Hematopoietic multipotent progenitor cell treated with erythropoietin and hydrocortisone succinate and interleukin-3 and kit ligand, for 6 days (in vitro differentiated cells): ENCODE measurements at places on chromosomes 12 and 14.

DNA sequence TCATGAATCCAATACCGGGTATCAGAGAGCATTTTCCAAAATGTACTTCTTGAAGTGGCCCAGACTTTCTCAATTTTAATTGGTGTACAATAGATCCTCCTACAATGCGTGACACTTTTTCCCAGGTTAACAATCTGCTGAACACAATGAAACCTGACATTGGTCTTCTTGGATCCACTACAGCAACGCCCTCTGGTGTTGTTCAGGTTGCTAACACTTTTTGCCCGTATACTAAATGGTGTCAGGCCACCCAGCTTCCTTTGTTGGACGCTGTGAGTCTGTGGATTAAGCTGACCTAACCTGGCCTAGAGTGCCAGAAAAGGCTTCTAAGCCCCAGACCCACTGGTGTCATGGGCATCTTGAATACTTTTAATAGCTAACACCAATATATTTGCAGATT lies 89.2 kb downstream of the KCNK10 start:
- peak; percentile 57 for DNase-seq

GRCh38 chr12:73372856-73373255 lies 1100.7 kb downstream of the TRHDE start:
- DNase-seq, result no peak

- DNase-seq, result no peak
Observed at GRCh38 chr12:122130150-122130549, 43.9 kb downstream of the IL31 start.

- DNase-seq, result no peak
Observed at GRCh38 chr14:62921466-62921865, 123.8 kb downstream of the KCNH5 start.

DNA sequence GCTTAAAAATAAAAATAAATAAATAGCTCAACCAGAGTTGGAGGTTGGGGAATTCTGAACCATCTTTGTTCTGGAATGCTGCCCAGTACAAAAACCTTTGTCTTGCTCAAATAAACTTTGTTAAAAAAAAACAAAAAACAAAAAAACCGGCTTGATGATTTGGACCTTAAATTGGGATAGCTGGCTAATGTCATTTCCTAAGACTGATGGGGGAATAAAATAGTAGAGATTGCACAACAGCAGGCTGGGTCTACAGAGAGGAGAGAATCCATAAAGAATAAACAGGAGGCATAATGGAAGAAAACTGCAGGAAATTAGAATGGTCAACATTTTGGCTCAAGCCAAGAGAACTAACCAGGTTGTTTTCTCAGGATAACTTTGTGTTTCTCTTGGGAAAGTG lies 370.9 kb downstream of the AEBP2 start:
- DNase-seq, result no peak

GRCh38 chr12:96108321-96108720 lies 72.9 kb upstream of the LTA4H start:
- DNase-seq, result peak; percentile 42

GRCh38 chr12:4275870-4276301 lies 2.3 kb downstream of the CCND2 start:
- no peak for DNase-seq

DNA sequence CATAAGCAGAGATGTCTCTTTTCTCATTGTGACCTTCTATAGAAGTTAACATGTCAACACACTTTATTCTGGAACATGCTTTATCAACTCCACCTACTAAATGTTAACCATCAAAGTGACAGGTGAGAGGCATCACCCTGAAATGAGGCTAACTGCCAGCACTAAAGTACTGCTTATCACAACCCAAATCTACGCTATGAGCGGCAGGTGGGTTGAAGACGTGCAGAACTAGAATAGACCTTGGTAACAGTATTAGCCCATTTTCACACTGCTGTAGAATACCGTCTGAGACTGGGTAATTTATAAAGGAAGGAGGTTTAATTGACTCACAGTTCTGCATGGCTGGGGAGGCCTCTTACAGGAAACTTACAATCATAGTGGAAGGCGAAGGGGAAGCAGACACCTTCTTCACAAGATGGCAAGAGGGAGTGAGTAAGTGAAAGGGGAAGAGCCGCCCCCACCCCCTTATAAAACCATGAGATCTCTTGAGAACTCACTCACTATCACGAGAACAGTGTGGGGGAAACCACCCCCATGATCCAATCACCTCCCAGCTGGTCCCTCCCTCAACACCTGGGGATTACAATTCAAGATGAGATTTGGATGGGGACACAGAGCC lies 359.0 kb downstream of the SEC23A start:
- DNase-seq, result no peak

GRCh38 chr12:66242311-66242710 lies 53.3 kb downstream of the IRAK3 start:
- no peak for DNase-seq

DNA sequence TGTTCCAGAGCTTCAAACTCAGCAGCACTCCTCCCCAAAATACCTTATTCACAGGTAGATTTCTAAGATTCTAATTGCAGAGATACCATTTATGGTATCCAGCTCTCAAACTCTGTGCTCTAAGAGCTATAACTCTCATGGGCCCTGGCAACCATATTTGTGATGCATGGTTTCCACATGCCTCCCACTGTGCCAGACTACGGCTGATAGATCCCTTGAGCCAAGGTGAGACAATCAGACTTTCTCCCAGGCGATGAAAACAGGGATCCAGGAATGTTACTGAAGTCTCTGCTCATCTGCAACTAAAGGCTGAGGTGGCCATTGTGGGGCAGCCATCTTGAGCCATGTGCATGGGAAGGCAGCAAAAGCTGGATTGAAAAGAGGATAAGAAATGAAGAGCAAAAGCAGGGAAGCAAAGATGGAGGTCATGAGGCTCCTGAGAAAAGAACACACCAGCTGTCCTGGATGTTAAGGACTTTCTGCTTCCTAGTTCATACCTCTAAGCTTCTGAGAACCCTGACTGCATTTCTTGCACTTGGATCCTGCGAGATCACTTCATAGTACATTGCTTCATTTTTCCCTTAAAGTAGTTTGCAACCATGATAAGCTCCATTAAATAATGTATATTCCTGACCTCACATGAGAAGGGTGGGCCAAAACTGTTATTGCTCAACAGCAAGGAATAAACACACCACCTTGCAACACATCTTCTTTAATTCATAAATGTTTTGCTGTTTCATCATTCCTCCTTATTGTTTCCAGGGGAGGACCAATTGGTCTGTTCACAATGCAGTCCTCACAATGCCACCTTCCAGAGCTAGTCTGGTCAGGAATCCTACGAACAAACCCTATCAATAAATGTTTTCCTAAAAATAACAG lies 5.4 kb downstream of the EGLN3 start:
- DNase-seq, result no peak

- DNase-seq, result peak; percentile 60
Observed at GRCh38 chr12:1593174-1594005, 991 bp downstream of the FBXL14 start.

DNA sequence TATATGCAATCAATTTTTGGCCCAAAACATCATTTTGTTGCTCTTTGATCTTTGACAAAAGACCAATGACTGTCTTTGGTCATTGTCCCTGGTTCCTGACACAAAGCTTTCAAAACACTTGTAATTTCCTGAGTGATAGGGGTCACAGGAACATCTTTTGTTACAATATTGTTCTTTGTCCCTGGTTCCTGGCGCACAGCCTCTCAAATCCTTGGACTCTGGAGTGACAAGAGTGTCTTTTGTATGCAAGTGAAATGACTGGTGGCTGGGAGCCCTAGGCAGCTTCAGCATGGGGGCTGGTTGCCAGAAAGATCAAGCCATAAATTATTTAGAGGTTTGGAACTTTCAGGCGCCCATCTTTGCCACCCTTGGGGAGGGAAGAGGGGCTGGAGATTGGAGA lies 53.9 kb downstream of the DNAH10 start:
- DNase-seq, result no peak

DNA sequence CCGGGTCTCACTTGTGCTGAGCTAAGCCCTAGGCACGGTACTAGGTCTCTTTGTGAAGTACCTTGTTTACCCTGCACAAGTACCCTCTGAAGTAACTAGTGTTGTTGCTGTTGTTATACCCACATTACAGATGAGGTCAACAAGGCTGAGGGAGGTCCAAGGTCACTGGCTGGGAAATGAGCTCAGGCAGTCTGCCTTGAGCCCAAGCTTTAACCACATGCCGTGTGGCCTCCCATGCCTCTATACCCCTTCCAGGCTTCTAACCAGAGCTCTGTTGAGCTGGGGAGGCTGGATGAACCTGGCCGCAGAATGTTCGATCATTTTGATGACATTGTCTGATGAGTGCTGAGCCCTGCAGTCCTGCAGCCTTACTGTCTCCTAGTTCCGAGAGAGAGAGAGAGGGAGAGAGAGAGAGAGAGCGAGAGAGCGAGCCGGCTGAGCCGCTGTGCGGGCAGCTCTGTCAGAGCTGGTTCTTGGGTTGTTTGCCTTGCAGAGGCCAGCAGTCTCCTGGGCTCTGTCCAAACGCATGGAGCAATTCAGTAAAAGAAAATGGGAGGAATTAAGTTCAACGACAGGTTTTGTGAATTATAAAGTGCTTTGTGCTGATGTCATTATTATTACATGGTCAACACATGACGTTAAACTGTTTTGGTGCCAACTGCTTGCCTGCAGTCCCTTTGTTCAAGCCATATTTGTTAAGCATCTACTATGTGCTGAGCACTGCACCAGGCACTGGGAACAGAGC lies 13.1 kb downstream of the JDP2 start:
- DNase-seq, result no peak

- no peak for DNase-seq
Observed at GRCh38 chr14:85604714-85605113, 74.8 kb downstream of the FLRT2 start.

DNA sequence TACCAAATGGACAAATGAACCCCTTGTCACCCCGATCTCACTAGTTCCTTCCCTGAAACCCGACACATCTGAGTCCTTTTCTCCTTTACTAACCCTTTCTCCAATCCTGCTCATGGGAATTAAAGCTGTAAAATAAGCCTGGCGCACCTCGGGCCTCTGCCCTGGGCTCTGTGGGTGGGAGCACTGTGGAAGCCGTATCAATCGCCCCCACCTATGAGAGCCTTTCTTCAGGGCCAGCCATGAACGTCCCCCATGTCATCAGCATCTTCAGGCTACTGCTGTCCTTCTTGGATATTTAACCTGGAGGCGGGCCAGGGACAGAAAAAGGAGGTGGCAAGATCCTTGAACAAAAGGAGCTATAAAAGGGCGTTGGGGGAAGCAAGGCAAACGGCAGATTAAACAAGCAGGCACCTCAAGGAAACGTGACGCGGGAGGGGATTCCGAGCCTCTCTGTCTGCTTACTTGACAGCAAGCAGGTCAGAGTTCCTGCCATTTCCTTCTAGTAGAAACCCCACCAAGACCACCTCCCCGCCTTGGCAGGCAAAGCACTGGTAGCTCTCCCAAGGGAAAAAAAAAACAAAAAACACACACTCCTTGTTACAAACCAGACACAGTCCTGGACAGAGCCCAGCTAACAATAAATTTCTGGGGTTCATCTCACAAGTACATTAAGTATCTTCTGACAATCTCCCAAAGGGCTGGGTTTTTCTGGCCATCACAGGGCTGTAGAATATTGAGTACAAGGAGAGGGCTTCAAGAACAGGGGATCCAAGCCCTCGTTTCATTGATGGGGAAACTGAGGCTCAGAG lies 62.9 kb downstream of the DPF3 start:
- DNase-seq, result no peak

DNA sequence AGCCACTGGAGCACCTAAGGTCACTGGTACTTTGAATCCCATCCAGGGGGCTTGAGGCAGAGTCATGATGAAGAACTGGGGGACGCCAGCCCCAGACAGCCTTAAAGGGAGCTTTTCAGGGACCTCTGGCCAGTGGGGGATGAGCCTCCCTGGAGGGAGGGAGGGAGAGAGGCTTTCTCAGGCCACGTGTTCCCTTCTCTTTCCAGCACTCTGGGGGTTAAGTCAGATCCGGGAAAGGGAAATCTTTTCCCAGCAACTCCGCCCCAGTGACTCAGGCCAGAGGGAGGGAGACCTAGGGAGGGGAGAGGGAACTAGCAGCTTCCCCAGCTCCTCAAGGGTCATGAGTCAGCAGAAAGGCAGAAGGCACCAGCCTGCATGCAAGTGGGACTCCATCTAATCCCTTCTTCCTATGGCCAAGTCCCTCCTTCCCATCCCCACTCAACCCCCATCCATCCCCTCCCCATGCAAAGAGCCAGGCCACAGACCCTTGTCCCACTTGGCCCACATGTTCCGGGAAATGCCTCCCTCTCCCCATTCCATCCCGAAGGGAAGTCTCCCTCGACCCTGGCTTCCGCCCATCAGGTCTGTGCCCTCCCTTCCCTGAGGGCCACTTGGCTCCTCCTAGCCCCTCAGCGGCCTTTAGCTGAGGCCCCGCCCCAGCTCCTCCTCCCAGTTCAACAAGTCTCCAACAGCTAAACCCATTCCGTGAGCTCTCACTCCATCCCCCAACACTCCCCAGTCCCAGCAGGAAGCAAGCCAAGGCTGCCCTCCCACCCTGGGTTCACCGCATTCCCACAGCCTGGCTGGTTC lies 5.6 kb downstream of the TNFRSF1A start:
- DNase-seq, result peak; percentile 89

GRCh38 chr12:70408004-70408790 lies 42.1 kb downstream of the KCNMB4 start:
- no peak for DNase-seq

GRCh38 chr12:28963554-28963953 lies 185.5 kb upstream of the FAR2 start:
- DNase-seq, result peak; percentile 48

DNA sequence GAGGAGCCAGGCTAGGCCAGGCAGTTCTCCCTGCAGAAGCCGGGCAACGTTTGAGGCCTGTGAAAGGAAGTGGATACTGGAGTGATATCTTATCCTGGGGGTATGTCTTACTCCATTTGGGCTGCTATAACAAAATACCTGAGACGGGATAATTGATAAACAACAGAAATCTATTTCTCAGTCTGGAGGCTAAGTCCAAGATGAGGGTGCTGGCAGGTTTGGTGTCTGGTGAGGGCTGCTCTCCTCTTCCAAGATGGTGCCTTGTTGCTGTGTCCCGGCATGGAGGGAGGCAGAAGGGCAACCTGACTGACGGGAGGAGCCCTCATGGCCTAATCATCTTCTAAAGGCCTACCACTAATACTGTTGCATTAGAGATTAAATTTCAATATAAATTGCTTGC lies 15.7 kb upstream of the GALNT6 start:
- DNase-seq, result no peak

- DNase-seq, result no peak
Observed at GRCh38 chr14:79605849-79606248, 605.5 kb downstream of the DIO2 start.

GRCh38 chr12:83559650-83560049 lies 872.9 kb downstream of the TMTC2 start:
- no peak for DNase-seq

DNA sequence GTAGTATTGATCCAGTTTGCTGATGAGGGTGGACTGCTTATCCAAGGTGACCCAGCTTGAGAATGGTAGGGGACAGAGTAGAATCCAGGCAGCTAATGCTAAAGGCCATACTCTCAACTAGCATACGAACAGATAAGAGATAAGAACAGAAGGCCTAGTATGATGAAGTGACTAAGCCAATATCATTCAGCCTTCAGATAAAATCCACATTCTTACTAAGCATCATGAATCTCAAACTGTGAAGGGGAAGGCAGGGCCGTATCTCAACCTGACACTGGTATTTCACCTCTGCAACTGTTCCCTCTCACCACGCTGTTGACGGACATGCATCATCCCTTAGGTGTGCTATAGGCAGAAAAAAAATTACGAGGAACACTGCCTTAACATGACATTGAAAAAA lies 8.1 kb upstream of the CKAP4 start:
- DNase-seq, result peak; percentile 27

- no peak for DNase-seq
Observed at GRCh38 chr12:51959211-51959610, 7.7 kb downstream of the ACVR1B start.

GRCh38 chr12:105319691-105320209 lies 10.7 kb upstream of the C12orf75 start:
- DNase-seq, result no peak
